ENCODE measurements at places on chromosomes 3 and 15.

DNA sequence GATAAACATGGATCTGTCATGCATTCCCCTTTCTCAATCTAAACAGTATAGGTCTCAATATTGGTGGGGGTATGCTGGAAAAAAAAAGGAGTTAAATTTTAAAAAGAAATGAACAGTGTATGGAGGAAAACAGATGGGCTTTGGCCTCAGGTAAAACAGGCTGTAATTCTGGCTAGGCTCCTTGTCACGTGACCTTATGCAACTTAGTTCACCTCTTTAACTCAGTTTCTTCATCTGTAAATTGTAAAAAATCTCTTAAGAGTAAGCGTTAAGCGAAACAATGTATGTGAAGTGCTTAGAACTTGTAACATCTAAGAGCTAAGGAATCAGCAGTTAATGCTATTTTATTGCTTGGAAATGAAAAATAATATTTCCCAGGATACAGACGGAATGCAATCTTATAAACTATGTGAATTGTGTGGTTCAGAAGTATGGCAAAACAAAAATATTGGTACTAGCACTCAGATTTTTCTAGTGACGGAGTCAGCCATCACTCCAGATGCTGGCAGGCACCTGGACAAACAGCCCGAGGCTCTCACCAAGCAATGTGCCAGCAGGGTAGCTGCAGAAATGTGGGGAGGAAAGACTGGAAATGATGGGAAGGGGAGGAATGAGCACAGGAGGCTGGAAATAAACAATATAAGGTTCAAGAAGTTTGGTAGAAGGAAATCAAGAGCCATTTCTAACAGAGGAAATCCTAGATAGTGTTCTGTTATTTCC is 172.8 kb downstream of the USP13 start:
- DNase-seq: no peak

DNA sequence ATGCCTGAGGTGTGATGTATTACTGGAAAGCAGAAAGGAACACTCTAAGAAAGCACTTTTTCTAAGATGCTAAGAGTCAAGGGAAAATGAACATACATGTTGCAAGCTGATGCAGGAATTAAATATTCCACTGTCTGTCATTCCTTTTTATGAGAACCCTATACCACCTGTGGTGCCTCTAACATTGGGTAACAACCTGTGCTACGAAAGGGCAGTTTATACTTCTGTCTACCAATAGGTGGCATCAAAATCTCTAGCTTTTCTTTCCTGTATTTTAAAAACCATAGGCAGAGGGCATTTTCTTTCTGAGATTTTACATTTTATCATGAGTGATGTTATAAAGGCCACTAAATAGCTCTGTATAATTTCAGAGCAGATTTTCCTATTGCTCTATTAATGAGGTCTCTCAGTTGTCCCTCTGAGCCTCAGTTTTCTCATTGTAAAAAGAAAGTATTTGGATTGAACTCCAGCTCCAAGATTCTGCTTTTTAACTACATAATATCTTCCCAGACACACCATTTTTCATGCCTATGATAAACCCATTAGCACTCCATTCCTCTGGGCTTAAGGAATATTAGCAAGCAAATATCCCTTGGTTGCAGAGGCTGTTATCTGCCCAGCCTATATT is 3.5 kb upstream of the CPNE4 start:
- DNase-seq: no peak

DNA sequence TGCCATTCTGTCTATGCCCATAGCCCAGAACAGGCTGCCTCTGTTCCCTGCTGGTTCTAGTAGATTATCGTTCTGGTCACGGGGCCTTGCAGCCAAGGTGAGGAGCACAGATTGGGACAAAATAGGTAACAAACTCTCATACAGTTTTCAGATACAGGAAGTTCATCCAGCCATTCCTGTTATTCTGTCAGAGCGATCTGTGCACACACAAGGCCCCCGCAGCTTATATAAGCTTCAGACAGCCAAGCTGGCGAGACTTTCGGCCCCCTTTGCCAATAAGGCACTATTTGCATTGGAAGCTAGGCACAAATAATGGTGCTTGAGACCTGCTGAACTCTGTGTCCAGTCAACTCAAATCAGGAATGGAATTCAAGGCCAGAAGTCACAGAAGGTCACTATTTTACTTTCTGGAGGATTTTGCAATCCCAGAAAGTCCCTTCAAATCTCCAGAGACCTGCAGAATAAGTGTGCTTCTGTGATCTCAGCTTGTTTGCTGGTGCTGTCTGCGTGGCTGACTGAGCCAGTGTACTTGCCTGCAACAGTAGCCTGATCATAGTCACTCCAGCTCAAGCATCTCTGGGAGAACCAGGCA is 69.4 kb downstream of the BFSP2 start:
- no peak for DNase-seq

GRCh38 chr3:71069797-71070196 is 513.7 kb downstream of the FOXP1 start:
- no peak for DNase-seq

Data from cerebellum (tissue), 4 donors.